ENCODE measurements at places on chromosomes 1 and 21.

DNA sequence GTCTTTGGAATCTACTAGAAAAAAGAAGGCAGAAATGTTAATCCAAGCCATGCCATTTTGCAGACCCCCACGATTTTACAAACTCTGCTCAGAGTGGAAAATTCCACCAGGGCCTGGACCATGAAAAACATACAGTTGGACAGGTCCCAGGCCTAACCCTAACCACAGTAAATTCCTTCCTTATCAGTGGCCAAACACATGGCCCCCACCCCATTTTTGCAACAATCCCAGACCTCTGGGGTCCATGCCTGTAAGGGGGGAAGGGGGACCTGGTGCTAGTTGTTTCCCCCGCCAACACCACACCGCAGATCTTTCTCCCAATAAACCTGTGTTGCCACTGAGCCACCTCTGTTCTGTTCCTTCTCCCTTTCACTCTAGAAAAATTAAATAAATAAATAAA, 1352.7 kb downstream of the AMY1C start:
- DNase-seq: no peak

DNA sequence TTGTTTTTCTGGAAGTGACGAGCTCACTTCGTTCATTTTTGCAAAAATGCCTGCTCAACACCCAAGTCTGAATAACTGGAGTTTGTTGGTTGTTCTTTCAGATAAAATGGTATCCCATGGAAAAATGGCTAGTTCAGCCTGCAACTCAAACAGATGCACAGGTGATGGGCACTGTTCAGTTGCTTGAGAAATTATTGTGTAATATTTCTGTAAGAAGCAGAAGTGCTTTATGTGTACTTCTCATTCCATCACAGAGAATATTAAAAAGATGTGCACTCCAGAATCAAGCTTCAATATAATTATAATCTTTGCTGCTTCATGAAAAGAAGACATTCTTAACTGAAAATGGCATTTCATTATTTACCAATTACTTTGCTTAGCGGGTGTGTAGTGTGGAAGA, 9.1 kb downstream of the SYT2 start:
- no peak for DNase-seq

- no peak for DNase-seq
Measured at GRCh38 chr1:38466487-38466886, 393.1 kb downstream of the RRAGC start.

GRCh38 chr1:1435911-1436629, 580 bp downstream of the VWA1 start:
- DNase-seq: no peak

GRCh38 chr1:6860401-6860800, 75.1 kb downstream of the CAMTA1 start:
- DNase-seq: no peak

DNA sequence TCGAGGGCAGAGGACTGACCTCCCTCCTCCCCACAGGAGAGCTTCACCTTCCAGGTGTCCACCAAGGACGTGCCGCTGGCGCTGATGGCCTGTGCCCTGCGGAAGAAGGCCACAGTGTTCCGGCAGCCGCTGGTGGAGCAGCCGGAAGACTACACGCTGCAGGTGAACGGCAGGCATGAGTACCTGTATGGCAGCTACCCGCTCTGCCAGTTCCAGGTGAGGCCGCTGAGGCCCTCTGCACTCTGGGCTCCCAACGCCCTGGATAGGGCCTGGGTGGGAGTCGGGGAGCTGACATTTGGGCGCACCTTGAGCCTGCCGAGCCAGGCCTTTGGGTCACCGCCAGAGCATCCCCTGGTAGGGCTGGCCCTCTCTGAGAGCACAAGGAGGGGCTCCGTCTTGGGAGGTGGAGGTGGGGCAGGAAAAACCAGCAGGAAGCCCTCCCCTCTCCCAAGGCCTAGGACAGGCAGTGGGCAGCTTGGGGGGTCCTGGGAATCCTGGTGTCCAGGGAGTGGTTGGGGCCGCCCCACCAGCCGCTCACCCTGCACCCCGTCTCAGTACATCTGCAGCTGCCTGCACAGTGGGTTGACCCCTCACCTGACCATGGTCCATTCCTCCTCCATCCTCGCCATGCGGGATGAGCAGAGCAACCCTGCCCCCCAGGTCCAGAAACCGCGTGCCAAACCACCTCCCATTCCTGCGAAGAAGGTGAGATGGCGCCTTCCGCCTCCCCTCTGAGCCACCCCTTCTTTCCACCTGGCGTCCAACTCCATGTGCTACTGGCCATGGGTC, 65.1 kb downstream of the PIK3CD start:
- no peak for DNase-seq

- DNase-seq: no peak
Measured at GRCh38 chr1:82090104-82090503, 289.4 kb downstream of the ADGRL2 start.

DNA sequence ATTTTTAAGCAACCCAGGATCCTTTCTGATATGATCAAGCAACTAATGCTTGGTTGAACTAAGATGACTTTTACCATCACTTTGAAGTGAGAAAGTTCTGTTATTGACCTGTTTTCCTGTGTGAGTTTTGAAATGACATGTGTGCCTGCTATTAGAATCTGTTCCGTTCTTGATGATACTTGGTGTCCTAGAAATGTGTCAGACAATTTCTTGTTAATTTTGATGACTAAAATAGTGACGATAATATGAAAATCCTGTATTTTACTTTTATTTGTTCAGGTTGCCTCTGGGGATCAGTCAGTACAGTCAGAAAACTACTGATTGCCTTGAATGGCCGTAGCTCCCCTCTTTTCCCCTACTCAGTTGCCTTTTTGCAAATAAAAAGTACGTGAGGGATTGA, 228.0 kb downstream of the RYR2 start:
- DNase-seq: no peak

DNA sequence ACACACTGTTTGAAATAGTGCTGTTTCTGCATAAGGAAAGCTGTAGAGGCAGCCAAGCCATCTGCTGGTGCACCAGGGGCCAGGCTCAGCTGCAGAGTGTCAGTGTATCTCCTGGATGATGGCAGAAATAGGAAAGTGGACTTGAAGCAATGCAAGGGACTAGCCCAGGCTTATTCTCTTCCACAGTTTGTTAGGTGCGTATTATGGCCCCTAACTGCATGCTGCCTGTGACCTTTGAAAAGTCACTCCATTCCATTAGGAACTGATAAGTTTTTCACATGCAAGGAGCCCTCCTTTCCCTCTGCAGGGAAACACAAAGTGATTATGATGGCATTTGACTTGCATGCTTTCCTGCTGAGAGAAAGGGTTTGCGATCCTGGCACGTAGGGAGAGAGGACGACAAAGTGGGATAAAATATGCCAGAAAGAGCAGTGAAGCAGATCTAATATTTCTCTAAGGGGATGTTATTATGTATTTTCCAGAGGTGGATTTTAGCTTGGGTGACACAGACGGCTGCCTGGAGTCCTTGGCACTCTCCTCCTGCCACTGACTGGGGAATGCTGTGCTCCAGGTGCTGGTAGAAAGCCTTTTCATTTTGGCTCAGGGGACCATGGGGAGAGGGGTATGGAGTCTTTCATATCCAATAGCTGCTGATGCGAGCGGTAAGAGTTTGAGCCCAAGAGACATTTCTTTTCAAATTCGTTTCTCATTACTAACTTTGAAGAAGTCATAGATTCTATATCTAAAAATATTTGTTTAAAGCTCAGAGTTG, 402.1 kb upstream of the B3GALT2 start:
- no peak for DNase-seq

GRCh38 chr1:86272083-86272482, 115.5 kb upstream of the COL24A1 start:
- no peak for DNase-seq

DNA sequence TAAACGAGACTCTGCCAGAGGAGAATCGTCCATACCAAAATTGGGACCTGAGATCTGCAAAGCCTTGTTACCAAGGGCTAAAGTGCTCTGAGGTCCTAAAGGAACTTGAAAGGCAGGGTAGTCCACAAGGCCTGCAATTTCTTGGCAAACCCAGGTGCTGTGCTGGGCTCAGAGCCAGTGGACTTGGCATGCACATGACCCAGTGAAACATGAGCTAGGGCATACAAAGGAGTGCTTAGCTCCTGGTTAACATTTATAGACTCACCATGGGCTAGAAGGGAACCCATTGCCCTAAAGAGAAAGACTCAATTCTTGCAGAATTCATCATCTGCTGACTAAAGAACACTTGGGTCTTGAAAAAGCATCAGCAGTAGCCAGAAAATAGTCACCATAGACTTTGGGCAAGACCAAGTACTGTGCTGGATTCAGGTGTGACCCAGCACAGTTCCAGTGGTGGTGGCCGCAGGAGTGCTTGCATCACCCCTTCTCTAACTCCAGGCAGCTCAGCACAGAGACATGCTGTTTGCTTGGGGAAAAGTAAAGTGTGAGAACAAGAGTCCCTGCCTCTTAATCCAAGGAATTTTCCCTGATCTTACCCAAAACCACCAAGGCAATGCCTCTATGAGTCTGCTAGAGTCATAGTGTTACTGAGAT, 1069.4 kb upstream of the ADGRL2 start:
- DNase-seq: no peak

DNA sequence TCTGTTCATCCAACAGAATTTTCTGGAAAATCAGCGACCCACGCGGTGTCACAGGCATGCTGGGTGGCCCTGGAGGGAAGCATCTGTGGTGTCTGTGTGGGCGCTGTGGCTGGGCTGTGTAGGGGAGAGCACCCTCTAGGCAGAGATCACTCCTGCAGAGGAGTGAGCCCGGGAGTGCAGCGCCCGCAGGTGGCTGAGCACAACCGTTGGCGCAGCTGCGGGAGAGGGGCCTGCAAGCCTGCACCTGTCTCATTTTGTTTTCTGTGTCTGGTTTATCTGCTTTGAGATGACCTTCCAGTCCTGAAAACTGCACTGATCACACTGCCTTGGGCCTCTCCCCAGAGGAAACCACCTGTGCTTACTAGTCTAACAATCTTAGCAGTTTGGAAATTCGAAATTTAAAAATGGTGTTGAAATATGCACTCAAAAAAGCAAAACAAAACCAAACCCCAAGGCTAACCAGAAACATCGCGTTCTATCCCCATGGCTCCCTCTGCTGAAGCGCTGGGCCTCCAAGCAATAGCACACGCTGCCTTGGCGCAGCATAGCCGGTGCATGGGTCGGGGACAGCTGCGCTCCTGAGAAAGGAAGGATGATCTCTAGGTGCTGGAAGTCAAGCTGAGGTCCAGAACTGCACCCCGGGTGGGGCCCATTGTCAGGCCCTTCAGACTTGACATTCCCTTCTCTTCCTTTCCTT, 4.8 kb downstream of the FAM3B start:
- no peak for DNase-seq

- DNase-seq: no peak
Measured at GRCh38 chr21:44895859-44896258, 22.4 kb upstream of the PTTG1IP start.

- DNase-seq: peak; percentile 18
Measured at GRCh38 chr1:207097871-207098324, 6.1 kb upstream of the C4BPA start.

DNA sequence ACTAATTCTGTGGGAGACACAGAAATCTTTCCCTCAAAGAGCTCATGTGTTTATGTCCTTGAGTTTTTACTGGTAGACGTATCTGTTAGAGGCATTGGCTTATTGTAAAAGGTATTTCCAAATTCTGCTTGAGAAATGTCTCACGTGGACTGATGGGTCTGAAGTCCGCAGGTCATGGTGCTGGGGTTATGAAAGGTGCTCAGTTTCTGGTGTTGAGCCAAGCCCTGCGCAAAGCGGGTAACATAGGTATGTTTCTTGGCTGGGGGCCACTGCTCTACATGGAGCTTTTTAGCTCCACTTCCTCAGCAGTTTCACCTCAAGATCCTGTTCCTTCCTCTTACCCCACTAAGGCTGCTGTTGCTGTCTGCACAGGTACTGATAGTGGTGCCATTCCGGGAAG, 10.8 kb downstream of the UTP25 start:
- DNase-seq: no peak

GRCh38 chr1:154956544-154956941, 644 bp upstream of the PBXIP1 start:
- no peak for DNase-seq

DNA sequence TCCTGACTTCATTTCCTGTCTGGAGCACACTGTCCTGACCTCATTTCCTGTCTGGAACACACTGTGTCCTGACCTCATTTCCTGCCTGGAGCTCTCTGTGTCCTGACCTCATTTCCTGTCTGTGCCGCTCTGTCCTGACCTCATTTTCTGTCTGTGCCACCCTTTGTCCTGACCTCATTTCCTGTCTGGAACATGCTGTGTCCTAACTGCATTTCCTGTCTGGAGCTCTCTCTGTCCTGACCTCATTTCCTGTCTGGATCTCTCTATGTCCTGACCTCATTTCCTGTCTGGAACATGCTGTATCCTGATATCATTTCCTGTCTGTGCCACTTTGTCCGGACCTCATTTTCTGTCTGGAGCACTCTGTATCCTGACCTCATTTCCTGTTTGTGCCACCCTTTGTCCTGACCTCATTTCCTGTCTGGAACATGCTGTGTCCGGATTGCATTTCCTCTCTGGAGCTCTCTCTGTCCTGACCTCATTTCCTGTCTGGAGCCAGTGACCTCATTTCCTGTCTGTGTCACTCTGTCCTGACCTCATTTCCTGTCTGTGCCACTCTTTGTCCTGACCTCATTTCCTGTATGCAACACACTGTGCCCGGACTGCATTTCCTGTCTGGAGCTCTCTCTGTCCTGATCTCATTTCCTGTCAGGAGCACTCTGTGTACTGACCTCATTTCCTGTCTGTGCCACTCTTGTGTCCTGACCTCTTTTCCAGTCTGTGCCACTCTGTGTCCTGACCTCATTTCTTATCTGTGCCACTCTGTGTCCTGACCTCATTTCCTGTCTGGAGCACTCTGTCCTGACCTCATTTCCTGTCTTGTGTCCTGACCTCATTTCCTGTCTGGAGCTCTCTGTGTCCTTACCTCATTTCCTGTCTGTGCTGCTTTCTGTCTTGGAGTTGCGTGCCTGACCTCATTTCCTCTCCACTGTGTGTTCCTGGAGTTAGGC, 27.6 kb downstream of the SKI start:
- DNase-seq: peak; percentile 46

DNA sequence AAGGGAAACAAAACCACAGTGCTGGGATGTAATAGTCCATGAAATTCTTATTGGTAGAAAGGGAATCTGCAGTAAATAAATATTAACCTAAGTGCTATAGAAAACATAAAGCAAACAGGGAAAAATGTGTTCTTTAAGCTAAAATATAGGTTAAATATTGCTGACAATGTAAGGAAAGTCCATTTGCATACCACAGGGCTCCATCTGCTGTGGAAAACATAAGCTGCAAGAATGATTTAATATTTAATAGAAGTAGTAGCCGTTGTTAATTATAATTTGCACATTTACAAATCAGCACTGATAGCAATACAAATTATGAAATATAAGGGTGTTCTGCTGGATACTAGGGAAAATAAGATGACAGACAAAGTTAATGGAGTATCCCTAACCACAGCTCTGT, 444.9 kb upstream of the PKN2 start:
- no peak for DNase-seq

- DNase-seq: no peak
Measured at GRCh38 chr1:193794239-193794638, 607.8 kb upstream of the B3GALT2 start.

DNA sequence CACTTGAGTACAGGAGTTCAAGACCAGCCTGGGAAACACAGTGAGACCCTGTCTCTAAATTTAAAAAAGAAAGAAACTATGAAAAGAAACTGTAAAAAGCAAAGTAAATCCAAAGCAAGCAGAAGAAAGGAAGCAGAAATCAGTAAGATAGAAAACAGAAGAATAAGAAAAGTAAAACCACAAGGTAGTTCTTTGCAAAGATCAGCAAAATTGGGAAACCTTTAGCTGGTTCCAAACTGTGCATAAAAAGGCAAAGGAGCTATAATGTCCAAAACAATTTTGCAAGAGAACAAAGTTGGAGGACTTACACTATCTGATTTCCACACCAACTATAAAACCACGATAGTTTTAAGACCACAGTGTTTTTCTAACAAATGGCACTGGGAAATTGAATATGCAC, 218.8 kb downstream of the RPS6KC1 start:
- no peak for DNase-seq
